ENCODE measurements at places on chromosomes 12 and 14.

DNA sequence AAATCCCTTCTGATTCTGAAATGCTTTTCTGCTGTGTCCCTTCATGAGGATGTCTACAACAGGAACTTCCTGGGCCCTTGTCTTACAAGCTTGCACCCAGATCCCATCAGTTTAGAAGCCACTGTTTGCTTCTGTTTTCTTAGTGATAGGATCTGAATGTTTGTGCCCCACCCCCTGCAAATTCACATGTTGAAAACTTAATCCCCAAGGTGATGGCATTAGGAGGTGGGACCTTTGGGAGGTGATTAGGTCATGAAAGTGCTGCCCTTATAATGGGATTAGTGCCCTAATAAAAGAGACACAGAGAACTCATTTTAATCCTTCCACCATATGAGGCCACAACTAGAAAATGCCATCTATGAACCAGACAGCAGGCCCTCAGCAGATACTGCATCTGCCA is 36.0 kb upstream of the GNPNAT1 start:
- DNase-seq: no peak

GRCh38 chr14:91753501-91754128 is 21.7 kb upstream of the CATSPERB start:
- DNase-seq: no peak

DNA sequence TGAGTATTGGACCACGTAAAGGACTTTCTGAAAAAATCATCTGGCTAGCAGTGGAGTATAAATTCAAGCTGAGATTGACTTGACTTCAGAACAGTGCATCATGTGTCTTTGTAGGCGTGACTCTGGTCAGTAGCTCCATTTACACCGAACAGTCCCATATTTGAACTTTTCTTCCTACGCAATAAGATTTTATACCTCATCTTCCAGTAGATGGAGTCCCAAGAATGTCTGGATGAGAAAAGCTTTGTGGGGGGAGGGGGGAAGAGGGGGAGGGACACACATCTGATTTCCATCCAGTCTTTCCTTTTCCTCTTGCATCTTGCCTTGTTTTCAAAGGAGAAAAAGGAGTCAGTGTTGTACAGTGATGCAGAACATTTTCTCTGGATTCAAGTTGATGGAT is 241.0 kb downstream of the EMP1 start:
- DNase-seq: no peak

DNA sequence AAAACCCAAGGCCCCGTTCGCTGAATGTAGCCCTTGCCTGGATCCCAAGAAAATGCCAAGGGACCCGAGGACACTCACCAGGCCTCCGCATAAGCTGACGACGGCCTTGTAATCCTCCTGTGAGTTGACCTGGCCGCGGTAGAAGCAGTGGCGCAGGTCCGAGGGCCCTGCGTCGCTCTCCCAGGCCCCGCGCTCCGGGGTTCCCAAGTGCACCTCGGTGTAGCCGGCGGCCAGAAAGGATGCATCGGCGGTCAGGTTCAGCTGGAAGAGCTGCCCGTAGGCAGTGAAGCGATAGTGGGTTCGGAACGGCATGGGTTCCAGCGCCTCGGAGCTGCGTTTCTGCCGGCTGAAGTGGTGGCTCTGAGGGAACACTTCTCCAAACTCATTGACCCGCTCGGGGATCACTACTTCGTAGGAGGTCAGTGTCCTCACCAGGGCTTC is 1.2 kb downstream of the ADAMTS20 start:
- DNase-seq: no peak

GRCh38 chr14:22506378-22506710 is 82.7 kb downstream of the DAD1 start:
- no peak for DNase-seq

GRCh38 chr14:34628681-34629135 is 1.2 kb downstream of the SNX6 start:
- DNase-seq: no peak

GRCh38 chr12:107571492-107571891 is 114.1 kb upstream of the PWP1 start:
- no peak for DNase-seq

GRCh38 chr12:126156806-126157574 is 1091.8 kb downstream of the AACS start:
- no peak for DNase-seq

DNA sequence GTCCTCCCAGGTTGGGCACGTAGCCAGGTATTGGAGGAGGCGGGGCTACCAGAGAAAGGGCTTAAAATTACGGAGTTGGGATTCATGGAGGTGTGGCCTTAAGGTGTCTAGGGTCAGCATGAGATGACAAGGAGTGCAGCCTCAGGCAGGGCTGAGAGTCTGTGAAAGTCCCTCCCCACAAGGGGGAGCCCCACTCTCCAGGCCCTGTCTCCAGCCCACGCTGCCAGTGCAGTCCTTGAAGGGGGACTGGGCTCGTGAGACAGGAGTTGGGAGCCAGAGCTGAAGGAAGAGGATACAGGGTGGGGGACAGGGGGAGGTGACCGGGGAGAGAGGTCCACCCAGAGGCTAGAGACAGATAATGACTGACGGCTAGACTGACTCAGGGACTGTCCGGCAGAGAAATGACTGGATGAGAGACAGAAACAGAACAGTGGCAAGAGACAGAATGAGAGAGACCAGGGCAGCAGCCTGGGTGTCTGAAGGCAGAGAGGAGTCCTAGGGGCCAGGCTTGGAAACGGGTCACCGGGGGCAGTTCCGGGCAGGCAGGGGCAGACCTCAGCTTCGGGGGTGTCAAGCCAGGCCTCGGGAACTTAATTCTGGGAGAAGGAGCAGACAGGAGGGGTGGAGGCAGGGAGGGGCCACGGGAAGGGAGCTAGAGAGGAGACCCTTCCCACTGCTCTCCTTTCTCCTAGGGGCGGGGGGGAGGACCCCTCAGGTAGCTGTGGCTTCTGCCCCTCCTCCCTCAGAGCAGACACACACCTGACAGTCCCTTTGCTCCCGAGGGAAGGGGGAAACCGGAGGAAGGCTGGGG is 970 bp downstream of the CDH24 start:
- DNase-seq: peak; percentile 18

DNA sequence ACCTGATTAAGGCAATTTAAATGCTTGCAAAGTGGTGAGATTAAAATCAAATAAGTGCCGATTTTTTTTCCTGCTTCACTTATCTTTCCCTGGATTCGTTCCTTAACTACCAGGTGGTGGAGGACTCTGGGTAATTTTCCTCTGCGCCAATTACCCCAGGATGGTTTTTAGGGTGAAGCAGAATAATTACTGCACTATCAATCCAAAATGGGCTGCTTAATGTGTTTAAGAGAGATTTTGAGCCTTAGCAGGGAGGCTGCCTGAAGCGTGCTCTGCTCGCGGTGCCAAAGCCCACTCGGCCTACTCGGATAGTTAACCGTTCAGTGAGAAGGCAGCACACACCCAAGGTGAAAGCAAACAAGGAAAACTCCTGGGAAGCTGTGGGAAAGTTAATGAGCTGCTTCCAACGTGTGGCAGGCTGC is 274.9 kb upstream of the LMO3 start:
- no peak for DNase-seq

DNA sequence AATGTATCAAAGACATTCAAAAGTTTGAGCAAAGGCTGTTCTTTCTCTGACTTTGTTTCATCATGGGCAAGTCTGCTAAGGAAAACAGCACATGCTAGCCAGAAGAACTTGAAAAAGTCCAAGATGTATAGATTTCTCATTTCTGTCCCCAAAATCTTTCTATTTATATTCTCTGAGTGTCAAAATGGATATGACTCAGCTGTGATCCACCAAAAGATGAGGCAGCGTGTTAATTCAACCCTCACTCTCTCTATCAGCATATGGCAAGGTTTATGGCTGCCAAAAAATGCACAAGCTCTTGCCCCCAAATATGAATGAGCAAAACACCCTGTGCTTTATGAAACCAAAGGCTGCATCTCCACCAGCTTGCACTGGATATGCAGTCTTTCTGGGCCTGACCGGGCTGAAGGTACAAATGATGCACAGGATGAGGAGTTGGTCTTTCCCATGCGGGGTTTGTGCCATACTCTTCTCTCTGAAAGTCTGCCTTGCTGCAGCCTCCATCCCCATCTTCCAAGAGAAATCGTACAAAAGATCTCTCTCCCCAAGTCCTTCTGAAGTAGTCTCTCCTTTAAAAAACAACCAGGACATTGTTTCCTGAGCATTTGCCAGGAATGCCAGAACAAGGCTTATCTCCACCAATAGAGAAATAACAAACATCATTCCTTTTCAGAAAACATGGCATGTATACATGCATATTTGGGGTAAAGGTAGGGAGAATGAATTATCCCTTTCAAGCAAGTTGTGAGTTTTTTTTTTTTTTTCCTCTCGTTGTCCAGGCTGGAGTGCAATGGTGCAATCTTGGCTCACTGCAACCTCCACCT is 203.4 kb downstream of the TMX1 start:
- DNase-seq: no peak

- no peak for DNase-seq
These were observed 32.0 kb downstream of the ITGA7 start for GRCh38 chr12:55675666-55676065.

- DNase-seq: no peak
These were observed 72.9 kb downstream of the DDX51 start for GRCh38 chr12:132071040-132071810.

DNA sequence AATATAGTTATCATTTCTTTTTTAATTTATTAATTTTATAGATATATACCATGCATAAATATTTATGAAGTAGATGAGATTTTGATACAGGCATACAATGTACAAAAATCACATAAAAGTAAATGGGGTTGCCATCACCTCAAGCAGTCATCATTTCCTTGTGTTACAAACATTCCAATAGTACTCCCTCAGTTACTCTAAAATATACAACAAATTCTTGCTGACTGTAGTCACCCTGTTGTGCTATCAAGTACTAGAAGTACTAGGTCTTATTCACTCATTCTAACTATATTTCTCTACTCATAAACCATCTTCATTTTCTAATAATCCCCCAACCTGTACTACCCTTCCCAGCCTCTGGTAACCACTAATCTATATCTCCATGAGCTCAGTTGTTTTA is 432.6 kb upstream of the SYT1 start:
- DNase-seq: no peak

DNA sequence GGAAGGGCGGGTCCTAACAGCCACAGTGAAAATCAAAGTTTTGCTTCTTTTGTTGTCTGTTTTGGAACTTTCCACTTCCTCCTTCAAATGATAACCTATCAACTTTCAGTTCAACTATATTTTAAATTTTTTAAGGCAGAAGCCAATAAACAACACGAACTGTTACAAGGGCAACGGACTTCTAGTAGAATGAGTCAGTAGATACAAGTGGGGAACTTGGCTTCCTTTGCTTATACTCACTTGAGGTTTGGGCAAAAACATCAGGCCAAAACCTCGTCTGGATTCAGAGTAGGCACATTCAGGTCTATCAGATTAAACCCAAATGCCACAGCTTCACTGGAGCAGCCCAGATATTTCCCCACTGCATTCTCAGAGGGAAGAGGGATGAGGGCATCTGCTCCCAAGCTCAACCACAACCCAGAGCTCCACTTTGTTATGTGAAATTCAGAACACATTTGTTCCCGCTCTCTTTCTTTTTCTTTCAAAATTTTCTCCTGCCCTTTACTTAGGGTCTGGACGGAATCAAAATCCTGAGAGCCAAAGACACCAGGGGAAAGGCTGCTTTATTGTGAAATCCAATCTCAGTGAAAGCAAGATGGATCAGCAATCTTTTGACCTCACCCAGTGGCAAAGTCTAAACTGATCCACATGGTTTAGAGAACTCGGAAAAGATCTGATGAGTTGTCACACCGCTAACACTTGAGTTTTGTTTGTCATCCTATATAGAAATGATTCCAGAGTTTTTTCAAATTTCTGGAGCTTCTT is 152.5 kb upstream of the BTG1 start:
- no peak for DNase-seq

GRCh38 chr12:51246254-51246853 is 7.7 kb downstream of the DAZAP2 start:
- DNase-seq: no peak

DNA sequence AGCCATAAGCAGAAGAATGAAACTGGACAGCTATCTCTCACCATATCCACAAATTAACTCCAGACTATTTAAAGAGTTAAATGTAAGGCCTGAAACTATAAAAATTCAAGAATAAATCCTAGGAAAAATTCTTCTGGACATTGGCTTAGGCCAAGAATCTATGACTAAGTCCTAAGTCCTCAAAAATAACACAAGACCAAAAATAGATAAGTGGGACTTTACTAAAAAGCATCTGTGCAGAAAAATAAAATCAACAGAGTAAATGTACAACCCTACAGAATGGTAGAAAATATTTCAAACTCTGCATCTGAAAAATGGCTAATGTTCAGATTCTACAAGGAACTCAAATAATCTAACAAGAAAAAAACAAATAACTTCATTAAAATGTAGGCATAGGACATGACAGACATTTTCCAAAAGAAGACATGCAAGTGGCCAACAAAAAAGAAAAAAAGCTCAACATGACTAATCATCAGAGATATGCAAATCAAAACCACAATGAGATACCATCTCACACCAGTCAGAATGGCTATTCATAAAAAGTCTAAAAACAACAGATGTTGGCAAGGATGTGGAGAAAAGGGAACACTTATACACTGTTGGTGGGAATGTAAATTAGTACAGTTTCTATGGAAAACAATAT is 61.0 kb upstream of the PPFIA2 start:
- no peak for DNase-seq

DNA sequence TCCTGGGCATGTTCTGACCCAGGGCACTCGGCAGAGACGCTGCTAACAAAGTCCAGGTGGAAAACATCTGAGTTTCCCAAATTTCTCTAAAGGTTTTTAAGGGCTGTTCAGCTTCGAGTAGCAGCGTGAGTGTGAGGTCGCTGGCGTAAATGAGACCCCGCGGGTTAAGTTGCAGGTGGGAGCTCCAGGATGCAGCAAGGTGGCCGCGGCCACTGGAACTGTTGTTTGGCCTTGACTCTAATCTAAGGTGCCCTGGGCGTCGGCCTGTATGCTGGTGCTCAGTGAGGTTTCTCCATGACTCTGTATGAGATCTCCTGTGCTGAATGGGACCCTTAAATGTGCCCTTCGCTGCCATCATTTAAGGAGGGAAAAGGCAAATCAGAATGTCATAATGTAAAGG is 50.7 kb downstream of the ELK3 start:
- no peak for DNase-seq

DNA sequence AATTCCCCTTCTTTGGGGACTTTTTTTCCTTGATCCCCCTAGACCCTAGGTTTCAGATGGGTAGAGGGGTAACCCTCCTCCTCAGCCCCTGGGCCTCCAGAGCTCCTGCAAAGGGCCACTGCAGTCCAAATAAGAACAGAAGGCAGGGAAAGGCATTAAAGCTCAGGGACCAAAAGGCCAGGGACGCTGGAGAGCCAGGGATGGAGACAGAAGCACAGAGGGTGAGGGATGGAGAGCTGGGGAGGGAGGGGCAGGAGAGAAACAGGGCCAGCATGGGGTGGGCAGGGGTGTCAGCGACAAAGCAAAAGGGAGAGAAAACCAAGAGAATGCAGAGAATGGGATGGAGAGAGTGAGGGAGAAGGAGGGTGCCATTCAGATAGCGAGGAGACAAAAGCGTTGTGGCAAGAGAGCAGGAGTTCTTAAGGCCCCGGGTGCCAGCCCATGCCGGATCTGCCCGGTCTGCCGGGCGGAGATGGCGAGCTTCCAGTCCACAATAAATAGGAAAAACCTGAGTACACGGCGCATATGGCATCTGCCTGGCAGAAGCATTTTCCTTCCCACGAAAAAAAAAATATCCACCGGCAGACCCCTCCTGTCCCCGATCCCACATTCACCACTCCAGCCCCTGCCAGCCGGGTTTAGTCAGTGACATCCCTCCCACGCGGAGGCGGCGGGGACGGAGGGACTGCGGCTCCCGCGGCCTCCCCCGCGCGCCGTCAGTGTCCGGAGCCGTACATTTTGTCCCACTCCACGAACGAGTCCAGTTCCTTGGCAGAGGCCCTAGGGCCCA is 28.6 kb downstream of the FIGNL2 start:
- DNase-seq: no peak

GRCh38 chr12:124739953-124740561 is 123.6 kb downstream of the SCARB1 start:
- DNase-seq: no peak

Measured in stimulated activated CD4-positive, alpha-beta T cell treated with anti-CD3 and anti-CD28 coated beads, Interleukin-1b, Interleukin-23, amount 100 ng/mL, for 1 hour (primary cell).